ENCODE measurements at places on chromosomes 5 and 9.

GRCh38 chr5:107340631-107341030 is 330.1 kb downstream of the EFNA5 start:
- DNase-seq: no peak

- DNase-seq: no peak
These were observed 137.9 kb upstream of the BASP1 start for GRCh38 chr5:17079562-17079961.

GRCh38 chr5:147918899-147919298 is 12.6 kb upstream of the C5orf46 start:
- no peak for DNase-seq

DNA sequence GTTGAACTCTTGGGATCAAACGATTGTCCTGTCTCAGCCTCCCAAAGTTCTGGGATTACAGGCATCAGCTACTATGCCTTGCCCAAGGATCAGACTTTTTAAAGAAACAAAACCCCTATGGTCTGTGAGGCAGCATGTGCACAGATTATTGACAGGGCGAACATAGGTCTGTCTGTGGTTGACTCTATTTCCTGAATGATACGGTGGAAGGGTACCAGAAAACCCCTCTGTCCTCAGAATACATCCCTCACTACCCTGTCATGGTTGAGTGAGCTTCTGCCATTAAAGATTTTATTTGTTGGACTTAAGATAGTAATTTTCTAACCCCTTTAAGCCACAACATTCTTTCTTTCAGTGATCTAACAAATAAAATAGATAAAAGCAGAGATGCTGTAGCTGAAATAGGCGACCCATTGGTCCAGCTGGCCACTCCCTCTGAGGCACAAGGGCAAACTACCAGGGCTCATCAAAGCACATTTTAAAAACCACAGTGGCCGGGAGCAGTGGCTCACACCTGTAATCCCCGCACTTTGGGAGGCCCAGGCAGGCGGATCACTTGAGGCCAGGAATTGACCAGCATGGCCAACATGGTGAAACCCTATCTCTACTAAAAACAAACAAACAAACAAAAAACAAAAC is 84.9 kb upstream of the ANKRD55 start:
- DNase-seq: no peak

- DNase-seq: no peak
These were observed 21.8 kb downstream of the PANK3 start for GRCh38 chr5:168557389-168557788.

DNA sequence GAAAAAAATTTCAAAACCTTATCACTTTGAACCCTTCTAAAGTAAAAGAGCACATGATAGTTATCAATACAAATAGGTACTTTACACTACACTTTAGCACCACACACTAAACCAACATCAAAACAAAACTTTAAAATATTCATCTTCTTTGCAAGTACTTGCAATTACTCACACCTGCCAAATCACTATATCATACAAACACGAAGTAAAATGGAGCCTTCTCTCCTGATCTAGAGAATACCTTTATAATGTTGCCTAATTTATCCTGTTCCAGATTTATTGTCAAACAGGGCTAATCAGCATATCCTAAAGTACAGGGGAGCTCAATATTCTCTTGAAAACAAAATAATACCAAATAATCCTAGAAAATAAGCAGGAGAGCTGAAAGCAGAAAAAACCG is 3.0 kb downstream of the RNF145 start:
- DNase-seq: no peak

DNA sequence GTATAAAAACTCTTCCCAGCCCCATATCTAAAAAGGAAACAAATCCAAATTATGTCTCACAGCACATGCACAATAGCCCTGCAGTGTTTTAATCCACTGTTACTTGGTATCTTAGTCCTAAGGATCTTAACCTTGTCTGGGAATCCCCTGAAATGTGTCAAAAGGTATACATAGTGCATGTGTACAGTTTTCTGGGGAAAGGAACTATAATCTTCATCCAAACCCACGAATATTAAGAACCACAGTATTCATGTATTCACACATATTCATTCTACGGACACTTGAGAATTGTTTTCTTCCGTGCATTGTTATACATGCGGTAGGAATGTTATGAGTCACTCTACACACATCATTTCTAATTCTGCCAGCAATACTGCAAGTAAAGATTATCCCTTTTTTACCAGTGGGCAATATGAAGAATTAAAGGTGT is 47.8 kb upstream of the SNX2 start:
- DNase-seq: no peak

GRCh38 chr5:157976429-157976828 is 117.5 kb upstream of the CLINT1 start:
- no peak for DNase-seq

- DNase-seq: no peak
These were observed 161.1 kb downstream of the CSNK1G3 start for GRCh38 chr5:123673107-123673506.

DNA sequence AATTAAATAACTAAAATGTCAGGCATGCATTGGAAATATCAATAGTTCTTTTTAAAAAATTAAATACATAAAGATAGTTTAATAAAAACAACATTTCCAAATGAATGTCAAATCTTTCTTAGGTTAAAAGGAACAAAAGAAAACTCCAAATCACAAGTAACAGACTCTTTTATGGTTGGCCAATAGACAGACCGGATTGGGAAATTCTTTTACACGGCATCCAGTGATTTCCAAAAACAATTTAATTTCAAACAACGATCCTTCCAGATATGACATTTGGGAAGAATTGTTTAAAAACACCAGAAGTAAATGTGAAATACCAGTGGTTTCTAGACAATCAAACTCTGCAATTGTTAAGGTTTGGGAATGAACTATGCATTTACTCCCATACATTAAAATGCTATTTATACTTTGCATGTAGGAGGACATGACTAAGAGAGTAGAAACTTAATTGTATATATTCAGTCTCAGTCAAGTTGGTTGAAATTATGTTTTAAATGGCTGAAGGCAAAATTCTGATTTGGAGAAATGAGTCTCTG is 32.8 kb downstream of the ZNF474 start:
- no peak for DNase-seq

- DNase-seq: no peak
These were observed 92.8 kb upstream of the PITX1 start for GRCh38 chr5:135126688-135127438.

DNA sequence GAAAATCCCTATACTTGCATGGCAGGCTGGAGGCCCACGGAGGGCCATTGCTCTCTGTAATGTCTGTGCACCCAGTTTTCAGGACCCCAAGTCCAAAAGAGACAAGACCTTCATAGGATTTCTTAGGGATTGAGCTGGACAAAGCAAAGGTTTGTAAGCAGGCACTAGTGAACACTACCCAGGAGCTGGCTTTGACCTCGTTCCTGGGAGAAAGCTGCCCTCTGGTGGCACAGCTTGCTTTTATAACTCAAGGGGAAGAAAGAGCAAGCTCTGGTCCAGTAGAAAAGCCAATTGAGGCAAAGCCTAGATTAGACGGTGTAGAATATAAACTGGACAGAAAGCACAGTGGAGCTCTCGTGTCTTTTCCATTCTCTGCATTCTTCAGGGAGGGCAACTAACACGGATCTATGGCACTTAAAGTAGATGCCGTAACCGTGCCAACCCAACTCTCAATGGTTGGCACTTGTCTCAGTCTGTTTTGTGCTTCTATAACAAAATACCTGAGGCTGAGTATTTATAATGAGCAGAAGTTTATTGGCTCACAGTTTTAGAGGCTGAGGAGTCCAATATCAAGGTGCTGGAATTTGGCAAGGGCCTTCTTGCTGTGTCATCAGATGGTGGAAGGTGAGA is 7.9 kb downstream of the GABRP start:
- no peak for DNase-seq

DNA sequence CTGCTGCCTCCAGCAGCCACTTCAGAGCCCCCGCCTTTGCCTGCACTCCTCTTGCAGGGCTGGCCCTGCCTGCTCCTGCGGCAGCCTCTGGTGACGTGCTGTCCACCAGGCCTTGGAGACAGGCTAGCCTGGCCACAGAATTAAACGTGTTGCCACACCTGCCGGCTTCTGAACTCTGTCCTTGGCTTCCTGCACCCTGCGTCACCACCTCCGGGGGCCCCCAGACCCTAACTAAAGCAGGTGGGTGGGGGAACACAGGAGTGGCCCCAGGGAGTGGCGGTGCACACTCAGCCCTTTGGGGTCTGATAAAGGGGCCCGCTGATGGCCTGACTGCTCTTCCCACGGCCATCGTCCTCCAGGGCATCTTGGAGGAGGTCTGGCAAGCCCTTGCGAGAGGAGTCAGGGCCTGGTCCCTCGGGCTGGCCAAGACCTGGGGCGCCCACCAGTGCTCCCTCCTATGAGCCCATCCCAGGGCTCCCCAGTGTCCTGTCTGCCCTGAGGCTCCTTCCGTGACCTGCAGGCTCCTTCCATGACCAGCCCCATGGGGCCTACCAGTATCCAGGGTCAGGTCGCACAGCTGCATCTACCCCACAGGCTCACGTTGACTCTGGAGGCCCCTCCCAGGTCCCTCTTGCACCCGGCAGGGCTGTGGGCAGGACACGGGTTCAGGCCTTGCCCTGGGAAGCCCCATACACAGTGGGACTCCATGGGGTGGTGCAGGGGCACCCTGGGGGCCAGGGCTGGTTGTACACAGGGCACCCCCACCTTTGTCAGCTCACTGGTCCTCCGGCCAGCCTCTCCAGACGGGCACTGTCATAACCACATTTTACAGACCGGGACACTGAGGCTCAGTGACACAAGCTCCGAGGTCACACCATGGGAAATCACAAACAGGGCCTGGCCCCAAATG is 1.0 kb upstream of the MAMDC4 start:
- no peak for DNase-seq

GRCh38 chr5:126359884-126360283 is 63.3 kb upstream of the GRAMD2B start:
- no peak for DNase-seq

DNA sequence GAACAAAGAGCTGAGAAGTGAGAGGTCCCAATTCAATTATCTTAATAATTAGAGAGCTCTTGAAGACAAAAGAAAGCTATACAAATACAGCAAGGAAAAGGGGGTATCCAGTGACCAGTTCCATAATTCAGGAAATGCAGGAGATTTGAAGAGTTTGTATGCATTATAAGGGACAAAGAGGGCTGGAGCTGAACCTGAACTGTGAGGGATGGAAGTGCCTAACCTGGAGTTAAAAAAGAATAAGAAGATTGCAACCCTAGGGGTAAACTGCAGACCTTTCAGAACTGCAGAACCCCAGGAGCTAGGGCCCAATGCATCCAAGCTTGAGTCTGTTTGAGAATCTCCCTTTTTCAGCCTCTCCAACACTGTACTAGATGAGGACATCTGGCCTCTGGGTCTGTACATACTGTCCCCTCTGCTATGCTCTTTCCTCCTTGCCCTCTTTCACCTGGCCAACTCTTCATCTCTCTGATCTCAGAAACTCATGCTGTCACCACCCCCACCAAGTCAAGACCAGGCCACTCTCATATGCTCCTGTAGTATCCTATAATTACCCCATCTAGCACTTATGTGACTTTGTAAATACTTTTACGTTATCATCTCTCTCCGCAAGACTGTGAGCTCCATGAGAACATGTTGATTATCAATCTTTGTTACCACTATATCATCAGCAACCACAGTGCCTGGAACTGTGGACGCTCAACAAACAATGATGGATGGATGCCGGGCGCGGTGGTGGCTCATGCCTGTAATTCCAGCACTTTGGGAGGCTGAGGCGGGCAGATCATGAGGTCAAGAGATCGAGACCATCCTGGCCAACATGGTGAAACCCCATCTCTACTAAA is 6.6 kb upstream of the PRKACG start:
- no peak for DNase-seq

DNA sequence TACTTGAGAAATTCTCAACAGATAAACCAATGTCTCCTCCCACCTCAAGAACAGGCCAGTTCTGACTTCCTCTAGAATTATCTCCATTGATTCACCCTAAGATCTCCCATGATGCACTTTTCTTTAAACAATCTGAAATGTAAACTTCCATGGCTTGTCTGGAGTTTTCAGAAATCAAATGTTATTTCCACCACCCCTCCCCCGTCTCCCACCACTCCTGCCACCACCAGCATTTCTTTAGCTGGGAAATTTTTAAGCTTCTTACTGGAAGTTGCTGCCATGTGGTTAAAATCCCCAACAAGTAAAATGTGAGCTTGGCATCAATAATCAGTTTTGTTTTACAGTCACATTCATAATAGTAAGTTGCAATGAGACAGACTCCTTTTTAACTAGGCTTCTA is 32.8 kb upstream of the BASP1 start:
- no peak for DNase-seq

DNA sequence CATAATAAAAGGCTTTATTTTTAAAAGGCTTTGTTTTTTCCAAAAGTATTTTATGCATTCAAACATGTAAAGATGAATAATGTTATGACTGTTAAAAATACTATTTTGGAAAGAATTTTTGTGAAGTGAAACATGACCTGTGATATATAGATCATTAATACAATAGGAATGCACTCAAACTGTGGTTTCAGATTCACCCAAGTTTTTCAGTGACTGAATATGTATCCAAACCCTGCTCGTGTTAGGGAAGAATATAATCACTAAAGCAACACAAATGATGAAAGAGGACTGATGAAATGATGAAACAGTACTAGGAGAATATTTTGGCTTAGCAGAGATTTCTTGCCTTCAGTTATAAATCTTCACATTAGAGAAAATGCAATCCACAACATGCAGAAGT is 278.0 kb downstream of the ADAMTS6 start:
- no peak for DNase-seq

- no peak for DNase-seq
These were observed 129.1 kb upstream of the BOD1 start for GRCh38 chr5:173745557-173745956.

Data from activated CD8-positive, alpha-beta memory T cell treated with anti-CD3 and anti-CD28 coated beads for 48 hours (primary cell).